ENCODE measurements at places on chromosomes 7 and 10.

DNA sequence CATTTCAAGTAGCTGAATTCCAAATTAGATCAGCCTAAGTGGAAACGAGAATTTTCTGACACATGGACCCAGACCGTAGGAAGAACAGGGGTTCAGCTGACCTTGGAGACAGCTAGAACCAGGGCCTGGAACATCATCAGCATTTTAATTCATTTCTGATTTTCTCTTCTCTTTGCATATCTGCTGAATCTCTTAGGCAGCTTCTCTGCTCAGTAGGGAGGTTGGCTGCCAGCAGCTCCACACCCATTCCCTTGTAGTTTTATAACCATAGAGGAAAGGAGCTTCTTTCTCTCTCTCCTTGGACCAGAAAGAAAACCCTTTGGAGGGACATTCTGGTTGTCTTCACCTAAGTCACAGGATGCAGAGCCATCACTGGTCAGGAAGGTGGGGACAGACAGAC lies 36.0 kb downstream of the LMTK2 start:
- no peak for DNase-seq

DNA sequence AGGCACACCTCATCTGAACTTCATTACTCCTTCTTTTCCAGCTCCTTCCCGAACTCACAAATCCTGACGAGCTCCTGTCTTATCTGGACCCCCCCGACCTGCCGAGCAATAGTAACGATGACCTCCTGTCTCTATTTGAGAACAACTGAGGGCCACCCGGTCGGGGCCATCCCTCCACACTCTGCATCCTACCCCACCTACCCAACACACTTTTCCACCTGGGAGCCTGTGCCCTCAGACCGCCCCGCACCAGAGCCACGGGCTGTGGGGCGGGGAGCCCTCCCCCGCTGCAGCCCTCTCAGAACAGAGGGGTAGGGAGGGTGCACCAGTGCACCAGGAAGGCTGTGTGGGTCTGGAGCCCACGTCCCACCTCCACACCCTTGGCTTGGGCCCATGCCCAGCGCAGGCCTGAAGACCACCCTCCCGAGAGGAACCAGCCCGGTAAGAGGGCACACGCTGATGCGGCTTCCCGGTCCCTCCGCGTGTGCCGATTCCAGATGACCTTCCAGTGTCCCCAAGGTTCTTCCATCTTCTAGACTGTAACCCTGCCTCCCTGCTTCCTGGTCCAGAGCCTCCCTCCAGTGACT lies 34.6 kb upstream of the PPIF start:
- DNase-seq = no peak

GRCh38 chr10:118333871-118334270 lies 8.3 kb downstream of the FAM204A start:
- DNase-seq = no peak

GRCh38 chr10:118953598-118954393 lies 75.7 kb upstream of the NANOS1 start:
- no peak for DNase-seq

DNA sequence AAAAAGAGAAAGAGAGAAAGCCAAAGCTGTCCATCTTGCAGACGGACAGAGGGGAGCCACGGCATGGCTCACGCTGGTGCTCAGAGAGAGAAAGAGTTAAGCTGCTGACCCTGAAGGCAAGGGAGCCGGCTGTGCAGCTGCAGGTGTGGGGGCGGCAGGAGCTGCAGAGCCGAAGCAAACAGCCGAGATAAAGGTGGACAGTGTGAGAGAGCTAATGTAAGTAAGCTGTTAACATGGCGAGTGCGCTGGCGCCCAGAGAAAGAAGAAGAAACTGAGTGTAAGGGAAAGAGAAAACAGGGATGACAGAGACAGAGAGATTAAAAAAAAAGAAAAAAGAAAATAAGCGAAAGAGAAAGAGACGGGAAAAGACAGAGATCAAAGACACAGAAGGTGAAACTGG lies 18.2 kb downstream of the COL17A1 start:
- no peak for DNase-seq

- no peak for DNase-seq
These were observed 1042.9 kb downstream of the GATA3 start for GRCh38 chr10:9097206-9097990.

DNA sequence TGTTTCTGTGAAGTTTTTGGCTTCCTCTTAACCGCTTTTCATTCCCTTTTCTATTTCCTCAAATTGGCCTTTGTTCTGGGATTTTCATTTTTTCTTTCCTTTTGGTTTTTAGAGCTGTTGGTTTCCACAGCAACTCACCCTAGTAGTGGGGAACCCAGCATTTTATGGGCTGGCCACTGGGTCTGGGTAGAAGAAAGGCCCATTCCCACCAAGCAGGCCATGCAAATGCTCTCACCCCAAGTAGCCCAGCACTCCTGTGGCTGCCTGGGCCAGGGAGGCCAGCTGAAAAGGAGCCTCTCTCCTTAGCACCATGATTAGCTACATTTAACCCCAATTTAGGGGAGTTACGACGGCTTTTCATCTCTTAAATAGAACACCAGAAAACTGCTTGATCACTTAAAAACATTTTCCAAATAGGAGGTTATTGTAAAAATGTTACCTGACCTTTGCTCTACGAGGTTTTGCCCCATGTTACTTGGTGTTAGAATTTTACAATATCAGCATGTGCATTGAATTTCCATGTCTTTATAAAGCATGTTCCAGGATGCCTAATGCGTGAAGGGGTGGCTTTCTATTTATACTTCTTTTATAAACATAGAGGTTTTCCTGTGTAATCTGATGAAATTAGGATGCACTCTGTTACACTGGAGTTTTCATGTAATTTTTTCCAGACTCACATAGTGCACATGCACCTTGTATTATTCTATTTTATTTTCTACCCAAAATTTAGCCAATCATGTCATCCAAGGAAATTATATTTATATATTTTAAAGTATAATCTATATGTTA lies 75.4 kb downstream of the FAM171A1 start:
- DNase-seq = no peak

All from GM12891 (cell line).